ENCODE measurements at places on chromosomes 6 and 20. TPM values are rescaled to one million over a fixed set of nuclear protein-coding genes. Genes with fewer than 3 reads are reported as not detected.

Gene VGLL2
- not detected for polyA plus RNA-seq

Gene PHACTR1
- 16.5 TPM for polyA plus RNA-seq

GRCh38 chr20:54160065-54161007 lies 13.4 kb downstream of the CYP24A1 start:
- DNase-seq, result no peak

- DNase-seq, result peak; percentile 36
Observed at GRCh38 chr6:6781873-6782227, 193.3 kb downstream of the LY86 start.

DNA sequence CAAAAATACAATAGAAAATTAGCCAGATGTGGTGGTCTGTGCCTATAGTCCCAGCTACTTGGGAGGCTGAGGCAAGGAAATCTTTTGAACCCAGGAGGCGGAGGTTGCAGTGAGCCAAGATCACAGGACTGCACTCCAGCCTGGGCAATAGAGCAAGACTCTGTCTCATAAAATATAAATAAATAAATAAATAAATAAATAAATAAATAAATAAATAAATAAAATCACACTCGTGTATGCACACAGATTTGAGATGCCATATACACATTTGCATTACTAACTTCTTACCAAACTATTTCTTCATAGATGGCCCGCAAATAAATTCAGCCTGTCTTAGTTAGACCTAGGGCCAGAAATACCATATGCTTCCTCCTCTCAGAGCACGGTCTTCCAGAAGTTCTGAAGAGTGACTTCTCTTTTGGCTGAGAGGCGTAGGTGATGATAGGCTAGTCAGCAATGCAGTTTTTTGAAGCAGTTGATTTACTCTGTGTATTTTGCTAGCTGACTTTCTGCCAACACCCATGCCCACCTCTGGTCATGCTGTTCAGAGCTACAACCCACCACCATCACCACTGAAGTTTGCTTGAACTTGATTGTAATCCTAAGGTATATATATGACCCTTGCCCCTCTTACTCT lies 150.1 kb downstream of the SASH1 start:
- no peak for DNase-seq

GRCh38 chr6:132364306-132365074 lies 36.8 kb downstream of the MOXD1 start:
- peak; percentile 32 for DNase-seq

DNA sequence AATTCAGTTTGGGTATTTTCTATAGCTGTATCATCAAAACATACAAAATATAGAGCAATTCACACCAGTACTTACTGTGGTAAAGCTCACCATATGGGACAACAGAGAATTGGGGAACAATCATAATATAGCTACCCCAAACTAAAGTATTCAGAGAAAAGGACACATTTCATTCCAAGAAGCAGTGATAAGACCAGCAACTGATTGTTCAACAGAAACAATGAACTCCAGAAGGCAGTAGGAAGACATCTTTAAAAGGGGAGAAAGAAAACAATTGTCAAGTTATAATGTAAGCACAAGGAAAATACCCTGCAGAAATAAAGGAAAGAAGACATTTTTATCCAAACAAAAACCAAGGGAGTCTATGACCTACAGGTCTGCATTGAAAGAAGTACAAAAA lies 210.9 kb downstream of the ZFAND3 start:
- DNase-seq, result no peak

DNA sequence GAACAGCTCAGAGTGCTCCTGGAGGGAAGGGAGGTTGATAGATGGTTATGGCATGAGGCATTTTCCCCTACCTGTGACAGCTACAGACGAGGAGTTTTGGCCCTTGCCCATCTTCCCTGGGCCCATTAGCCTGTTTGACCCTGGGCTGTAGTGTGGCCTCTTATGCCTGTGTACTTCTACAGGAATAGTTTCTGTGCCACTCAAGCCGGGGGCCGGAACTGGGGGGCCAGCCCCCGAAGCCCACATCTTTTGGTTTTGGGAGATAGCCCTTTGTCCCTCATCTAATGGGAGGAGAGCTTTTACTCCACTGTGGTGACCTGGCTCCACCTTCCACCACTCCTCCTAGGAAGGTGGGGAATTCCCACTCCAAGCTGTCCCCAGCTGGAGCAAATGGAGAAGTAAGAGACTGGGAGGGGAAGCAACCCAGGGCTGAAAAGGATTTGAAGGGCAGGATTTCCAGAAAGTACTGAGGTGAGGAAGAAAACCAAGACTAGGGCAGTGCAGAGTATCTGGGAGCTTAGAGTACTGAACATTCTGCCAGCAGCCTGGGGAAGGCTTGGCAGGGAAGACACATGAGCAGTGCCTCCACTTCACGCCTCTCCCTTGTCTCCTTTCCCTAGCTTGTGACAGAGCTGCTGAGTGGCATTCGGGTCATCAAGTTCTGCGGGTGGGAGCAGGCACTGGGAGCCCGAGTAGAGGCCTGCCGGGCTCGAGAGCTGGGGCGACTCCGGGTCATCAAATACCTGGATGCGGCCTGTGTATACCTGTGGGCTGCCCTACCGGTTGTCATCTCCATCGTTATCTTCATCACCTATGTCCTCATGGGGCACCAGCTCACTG lies 6.9 kb downstream of the ABCC10 start:
- DNase-seq, result no peak

- no peak for DNase-seq
Observed at GRCh38 chr20:34049897-34050695, 56.4 kb downstream of the RALY start.
